ENCODE measurements at places on chromosomes 11 and 22. TPM values are rescaled to one million over a fixed set of nuclear protein-coding genes. Genes with fewer than 3 reads are reported as not detected.

- DNase-seq: peak; percentile 72
These were observed at the start of gene FXYD2 for GRCh38 chr11:117824571-117825537. FXYD2 (minus strand) TSS chr11:117824744; CDS start chr11:117824678, 66 bp downstream.

MS4A5 gene
- not detected for total RNA-seq

DNA sequence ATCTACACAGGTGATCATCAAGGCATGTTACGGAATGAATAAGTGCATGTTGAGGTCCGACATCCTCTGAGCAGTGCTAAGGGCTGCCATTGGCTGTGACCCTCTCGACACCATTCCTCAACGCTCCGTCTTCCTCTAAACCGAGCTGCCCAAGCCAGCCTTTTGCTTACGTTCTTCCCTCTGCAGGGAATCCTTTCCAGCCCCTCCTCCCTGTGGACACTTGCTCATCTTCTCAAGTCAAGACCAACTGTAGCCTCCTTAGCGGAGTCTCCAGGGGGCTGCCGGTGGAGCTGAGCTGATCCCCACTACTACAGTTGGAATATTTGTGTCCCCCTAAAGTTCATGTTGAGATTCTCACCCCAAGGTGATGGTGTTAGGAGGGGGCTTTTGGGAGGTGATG is 781.0 kb downstream of the TBC1D22A start:
- DNase-seq: no peak

TCIRG1 gene
- 488 TPM for total RNA-seq

KCNQ1 gene
- 38.9 TPM for total RNA-seq

- DNase-seq: no peak
These were observed 965.7 kb upstream of the FAT3 start for GRCh38 chr11:91258876-91259275.

DNA sequence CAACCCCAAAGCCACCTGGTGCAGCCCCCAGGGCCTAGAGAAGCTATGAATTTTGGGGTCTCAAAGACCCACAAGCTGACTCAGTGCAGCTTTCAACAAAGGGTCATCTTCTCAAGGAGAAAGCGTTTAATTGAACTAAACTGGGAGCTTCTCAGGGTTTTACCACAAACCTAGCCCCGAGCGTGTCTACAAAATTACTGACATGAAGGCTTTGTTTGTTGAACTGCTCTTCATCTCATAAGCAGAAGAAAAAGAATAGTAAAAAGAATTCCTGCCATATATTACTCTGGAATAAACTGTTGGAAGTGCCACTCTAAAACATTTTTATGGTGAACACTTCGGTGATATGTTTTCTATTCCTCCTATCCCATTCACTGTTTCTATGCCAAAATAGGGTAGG is 50.8 kb upstream of the INCENP start:
- no peak for DNase-seq

GRCh38 chr11:18502352-18502751 is 24.4 kb downstream of the TSG101 start:
- DNase-seq: no peak

GRCh38 chr11:68688881-68689280 is 4.5 kb downstream of the GAL start:
- no peak for DNase-seq

DNA sequence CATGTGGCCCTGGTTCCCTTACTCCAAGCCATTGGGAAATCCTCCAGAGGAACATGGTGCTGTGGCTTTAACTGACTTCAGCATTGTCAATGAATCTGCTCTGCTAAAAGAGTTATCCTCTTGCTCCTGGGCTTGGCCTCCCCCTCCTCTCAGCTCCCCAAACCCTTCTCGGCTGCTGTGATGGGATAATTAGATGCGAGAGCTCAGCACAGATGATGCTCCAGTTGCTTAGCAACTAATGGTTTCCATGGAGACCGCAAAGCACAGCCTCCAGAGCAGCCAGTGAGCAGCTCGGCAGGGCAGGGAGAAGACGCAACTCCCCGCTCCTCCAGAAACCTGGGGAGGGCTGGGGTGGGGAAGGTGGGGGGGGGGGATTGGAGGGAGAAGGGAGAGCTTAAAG is 2.8 kb upstream of the UPK2 start:
- no peak for DNase-seq

ALX4 gene
- total RNA-seq: not detected

- DNase-seq: no peak
These were observed 84.8 kb upstream of the HTATIP2 start for GRCh38 chr11:20278727-20279126.

- DNase-seq: no peak
These were observed 29.1 kb downstream of the ST3GAL4 start for GRCh38 chr11:126384449-126385070.

DNA sequence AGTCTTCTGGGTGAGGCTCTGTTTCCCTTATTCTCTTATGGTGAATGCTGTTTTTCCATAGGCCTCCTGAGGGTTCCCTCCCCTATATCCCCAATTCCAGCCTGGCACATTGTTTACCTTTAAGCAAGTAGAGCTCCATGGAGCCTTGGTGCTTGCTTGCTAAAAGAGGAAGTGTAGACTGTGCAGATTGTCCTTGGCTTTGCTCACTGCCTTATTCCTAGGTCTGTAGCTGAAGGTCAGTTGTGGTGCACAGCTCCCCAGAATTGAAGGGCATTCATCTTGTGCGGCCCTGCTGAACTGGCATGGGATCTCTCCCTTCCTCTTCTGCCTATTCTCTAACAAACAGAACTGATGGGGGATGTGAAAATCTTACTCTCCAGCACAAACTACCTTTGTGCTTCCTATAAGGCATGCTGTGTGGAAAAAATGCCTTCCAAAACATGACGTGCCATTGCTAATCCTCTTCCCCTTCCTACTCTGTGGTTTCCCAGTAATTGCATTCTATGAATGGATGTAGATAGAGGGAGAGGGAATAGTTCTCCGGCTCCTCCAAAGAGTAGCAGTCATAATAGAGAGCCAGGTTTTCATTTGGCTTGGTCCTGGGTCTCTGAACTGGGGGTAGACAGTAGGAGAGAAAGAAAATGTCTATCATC is 34.2 kb upstream of the PLET1 start:
- no peak for DNase-seq

GRCh38 chr11:26947904-26948639 is 45.8 kb upstream of the FIBIN start:
- no peak for DNase-seq

- no peak for DNase-seq
These were observed 58.4 kb downstream of the CELSR1 start for GRCh38 chr22:46479046-46479445.

GRCh38 chr11:47948137-47948536 is 32.2 kb upstream of the PTPRJ start:
- no peak for DNase-seq

OR4C46 gene
- total RNA-seq: not detected

CALCA gene
- total RNA-seq: not detected

All from body of pancreas (tissue), 4 donors.